ENCODE measurements at places on chromosomes 7 and 10.

DNA sequence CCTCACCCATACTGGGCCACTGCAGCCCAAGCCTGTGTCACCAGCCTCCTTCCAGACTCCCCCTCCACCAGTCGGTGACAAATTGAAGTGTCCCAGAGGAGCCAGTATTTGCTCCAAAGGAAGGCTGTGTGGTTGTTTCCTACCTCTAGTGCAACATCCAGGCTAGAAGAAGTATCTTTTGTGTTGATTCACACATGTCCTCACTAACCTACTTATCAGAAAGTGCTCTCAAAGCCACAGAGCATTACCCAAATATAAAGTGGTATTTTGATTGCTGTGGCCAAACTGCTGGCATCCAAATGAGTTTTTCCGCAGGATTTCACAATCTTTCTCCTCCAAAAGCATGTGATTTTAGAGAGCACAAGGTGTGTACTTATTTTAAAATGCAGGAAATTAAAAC is 134.8 kb downstream of the CUL2 start:
- DNase-seq = no peak

DNA sequence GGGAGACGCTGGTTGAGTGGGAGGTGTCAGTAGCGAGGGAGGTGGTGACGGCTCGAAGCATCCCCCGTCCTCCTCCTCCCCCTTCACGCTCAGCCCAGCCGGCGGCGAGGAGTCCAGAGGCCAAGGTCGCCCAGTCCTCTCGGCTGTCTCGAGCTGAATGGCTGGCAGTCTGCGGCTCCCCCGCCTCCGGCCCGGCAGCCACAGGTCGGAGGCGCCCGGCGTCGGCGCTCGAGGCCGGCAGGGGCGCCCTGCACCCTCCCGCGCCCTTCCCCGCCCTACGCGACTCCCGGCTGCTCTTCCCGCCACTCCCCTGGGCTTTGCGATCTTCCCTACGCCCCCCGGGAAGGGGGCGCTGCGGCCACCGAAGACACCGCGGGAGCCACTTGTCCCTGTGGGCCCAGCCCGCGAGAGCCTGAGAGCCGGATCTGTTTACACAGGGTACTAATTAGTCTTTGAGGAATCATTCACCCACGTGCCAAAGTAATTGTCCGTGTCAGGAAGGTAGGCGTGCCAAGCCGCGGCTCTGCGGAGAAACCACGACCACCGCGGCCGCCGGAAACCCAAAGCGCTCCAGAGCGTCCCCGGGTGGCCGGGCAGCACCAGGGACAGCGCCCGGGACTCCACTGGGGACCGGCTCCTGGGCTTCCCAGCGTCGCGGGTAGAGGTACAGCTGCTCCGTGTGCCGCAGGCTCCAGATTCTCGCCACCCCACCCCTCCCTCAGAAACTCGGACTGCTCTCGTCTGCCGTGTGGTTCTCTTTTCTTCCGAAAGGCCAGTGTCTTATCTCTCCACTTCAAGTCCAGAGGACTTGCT is at the start of gene NXPH1:
Gene NXPH1, plus strand, starts transcription at position 133 of the 813 bp plus-strand sequence.
- DNase-seq = no peak

- DNase-seq = no peak
Observed at GRCh38 chr7:152975076-152975475, 215.5 kb downstream of the ACTR3B start.

DNA sequence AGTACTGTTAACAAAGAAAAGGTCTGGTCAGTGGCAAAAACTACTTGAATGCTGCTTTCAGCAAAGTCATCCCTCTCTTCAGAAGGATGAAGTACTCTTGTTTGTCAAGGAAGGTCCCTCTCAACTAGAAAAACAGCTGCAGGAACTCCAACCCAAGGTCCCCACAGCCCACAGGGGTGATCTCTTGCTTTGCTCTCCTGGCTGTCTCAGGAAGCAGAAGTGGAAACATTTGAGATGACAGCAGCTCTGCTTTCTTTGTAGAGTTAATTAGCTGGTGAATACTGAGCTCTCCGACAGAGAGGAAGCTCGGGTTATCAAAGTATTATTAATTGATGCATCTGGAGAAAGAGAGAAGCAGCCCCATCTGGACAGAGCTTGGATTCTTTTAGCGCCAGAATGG is 25.4 kb upstream of the LRGUK start:
- DNase-seq = no peak

GRCh38 chr10:28036587-28036986 is 37.7 kb upstream of the ODAD2 start:
- DNase-seq = no peak

DNA sequence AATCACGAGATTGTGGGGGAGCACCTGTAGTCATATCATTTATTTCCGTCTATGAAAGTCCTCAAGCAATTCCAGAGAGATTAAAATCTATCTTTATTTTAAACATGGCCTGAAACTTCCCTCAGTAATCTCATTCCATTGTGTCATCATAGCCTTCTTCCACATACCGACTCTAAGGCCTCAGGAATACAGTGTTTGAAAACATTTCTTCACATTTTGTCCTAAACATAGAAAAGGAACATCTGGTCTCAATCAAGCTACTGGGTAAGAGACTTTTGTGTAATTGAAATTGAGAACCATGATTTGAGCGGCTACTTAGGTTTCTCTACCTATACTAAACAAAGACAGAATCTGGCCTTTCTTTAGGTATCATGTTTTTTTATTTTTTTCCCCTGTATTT is 78.0 kb upstream of the ELMO1 start:
- DNase-seq = no peak

GRCh38 chr7:44621034-44621749 is 14.8 kb downstream of the OGDH start:
- DNase-seq = no peak

DNA sequence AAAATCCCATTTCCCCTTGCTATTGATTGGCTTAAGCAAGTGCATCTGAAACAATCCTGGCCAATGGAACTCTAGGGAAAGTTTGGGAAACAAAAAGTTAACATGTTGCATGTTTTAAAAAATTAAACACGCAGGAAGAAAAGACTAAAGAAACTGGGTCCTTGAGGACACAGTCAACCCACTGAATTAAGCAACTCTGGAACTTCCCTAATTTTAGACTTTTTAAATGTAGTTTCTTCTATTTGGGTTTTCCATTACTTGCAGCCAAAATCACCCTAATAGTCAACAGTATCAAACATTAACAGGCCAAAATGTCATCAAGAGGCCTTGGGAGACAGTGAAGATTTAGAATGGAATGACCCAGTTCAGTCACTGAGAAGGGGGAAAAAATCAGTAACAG is 40.6 kb downstream of the OSBPL3 start:
- no peak for DNase-seq

- no peak for DNase-seq
Observed at GRCh38 chr10:7960108-7960507, 94.4 kb upstream of the GATA3 start.

- DNase-seq = no peak
Observed at GRCh38 chr7:139618482-139619366, 95.2 kb downstream of the CLEC2L start.

GRCh38 chr10:29794776-29795611 is 160.2 kb upstream of the SVIL start:
- DNase-seq = no peak
